ENCODE measurements at places on chromosomes 16 and 17. TPM values are rescaled to one million over a fixed set of nuclear protein-coding genes. Genes with fewer than 3 reads are reported as not detected.

- no peak for DNase-seq
Measured at GRCh38 chr16:86880316-86881117, 302.2 kb downstream of the FOXL1 start.

GRCh38 chr17:2214047-2214928 is 89.3 kb downstream of the SMG6 start:
- peak; percentile 90 for DNase-seq

MEFV gene
- total RNA-seq, result 4.4 TPM

BCKDK gene
- total RNA-seq, result 133 TPM

KRT39 gene
- not detected for total RNA-seq

FSCN2 gene
- 1.5 TPM for total RNA-seq

MTHFSD gene
- total RNA-seq, result 13.6 TPM

Measured in adrenal gland (tissue), 19 donors.